ENCODE measurements at places on chromosomes 5 and 9.

DNA sequence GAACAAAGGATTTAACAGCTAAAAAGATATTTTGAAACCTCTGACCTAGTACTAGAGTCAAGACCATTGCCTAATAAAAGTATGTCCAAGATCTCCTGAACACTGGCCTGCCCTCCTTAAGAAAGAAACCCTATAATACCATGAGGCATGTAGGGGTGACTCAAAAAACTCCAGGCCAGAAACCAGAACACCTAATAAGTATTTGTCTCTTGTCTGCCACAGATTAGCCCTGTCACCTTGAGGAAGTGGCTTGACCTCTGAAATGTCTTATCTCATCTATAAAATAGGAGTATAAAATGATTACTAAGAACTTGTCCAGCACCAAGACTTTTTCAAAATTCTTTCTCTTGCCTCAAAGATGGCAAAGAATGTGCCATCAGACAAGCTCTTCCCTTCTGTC is 125.5 kb upstream of the RASGRF2 start:
- no peak for DNase-seq

DNA sequence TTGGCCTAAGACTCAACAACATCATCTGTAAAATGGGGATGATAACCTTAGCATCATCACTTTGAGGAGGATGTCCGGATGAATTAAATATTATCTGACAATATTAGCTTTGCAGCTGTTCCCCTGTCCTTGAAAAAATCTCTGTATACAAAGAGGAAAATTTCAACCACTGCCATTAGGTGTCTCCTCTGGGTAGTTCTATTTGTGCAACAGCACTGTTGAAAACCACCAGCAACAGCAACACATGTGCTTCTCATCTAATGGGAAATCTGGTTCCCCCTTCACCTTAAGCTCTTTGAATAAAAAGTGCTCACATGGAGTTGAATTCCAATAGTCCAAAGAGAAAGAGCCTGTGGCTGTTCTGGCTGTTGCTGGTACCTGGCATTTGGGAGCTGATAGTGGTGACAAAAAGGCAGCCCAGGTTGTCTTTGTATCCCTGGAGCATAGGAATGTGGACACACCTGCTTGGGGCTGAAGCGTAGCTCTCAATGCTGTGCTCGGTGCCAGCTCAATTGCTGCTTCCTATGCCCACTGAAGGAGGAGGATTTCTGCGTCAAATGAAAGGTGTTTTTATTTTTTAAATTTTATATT is 322.1 kb upstream of the MSX2 start:
- DNase-seq, result no peak

DNA sequence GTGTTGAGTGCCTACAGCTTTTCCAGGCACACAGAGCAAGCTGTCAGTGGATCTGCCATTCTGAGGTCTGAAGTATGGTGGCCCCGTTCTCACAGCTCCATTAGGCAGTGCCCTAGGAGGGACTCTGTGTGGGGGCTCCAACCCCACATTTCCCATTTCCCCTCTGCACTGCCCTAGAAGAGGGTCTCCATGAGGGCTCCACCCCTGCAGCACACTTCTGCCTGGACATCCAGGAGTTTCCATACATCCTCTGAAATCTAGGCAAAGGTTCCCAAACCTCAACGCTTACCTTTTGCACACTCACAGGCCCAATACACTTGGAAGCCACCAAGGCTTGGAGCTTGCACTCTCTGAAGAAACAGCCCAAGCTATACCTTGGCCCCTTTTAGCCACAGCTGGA is 131.3 kb downstream of the DEPDC1B start:
- no peak for DNase-seq

GRCh38 chr9:99173570-99174504 is 47.9 kb downstream of the ALG2 start:
- DNase-seq, result no peak

DNA sequence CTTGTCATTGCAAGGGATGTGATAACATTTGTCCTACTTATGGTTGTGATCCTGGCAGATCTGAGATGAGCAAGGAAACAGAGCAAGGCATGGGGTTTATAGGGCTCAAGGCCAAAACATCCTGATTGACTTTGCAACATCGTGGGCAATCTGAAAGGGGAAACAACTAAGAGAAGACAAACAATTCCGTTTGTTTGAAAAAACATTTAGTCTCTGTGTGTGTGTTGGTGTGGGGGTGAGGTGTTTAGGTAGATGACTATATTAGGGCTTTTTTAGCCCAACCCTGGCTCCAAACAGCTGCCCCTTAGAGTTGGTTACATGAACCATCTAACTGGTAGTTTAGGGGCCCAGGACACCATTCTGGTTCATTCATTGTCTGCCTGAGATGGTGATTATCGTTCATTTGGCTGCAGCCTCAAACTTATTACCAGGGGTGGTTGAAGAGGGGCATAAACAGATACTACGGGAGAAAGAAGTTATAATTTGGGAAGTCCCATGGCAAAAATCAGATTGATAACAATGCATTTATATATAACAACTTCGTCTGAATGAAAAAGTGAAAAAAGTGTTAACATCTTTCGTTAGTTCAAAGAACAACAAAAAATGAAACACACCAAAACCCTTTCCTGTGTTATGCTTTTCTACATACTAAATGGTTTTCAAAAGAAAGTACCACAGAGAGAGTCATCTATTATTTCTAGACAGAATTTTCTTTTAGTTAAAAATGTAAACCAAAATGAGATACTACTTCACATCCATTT is 5.7 kb downstream of the FYB1 start:
- DNase-seq, result no peak

GRCh38 chr5:16639206-16639605 is 22.4 kb upstream of the RETREG1 start:
- no peak for DNase-seq

- no peak for DNase-seq
These were observed 277.5 kb downstream of the EPB41L4A start for GRCh38 chr5:112141582-112141981.

DNA sequence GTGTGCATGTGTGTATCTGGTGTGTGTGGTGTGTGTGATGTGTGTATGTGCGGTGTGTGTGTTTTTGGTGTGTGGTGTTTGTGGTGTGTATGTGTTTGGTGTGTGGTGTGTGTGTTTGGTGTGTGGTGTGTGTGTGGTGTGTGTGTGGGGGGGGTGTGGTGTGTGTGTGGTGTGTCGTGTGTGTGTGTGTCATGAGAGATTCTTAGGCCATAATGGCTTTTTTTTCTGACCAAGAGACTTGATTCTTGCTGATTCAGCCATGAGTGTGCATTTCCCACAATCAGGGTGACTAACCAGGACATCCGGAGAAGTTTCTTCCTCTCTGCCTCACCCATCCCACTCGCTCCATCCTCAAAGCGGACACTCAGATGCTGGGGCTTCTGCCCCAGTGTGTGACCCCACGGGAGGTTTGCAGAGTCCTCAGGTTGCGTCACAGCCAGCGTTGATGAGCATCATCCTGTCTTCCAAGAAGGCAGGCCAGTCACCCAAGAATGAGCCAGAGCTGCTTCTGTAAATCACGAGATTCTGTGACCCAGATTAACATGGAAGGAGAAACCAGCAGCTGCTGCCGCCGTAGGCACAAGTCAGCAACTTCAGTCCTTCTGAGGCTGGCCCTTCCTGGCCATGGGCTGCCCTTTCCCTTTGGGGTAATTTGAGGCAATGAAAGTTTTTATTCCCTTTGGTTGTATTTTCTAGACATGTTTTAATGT is 12.5 kb upstream of the CTSL start:
- no peak for DNase-seq

DNA sequence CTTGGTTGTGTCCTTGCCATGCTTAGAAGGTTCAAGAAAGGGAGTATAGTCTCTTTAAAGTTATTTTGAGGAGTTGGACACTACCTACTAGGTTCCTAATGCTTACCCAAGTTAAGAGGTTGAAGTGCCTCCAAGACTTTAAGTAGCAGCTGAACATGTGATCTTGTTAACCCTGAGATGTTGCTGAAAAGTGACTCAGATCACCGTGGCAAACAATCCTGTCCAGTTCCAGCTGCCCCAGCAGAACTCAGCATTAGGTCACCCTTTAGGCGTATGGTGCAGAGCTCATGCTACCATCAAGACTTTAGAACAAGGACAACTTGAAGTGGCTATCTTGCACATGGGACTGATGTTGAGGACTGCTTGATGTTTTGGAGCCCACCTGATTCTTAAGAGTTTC is 22.5 kb downstream of the ZNF462 start:
- DNase-seq, result no peak

DNA sequence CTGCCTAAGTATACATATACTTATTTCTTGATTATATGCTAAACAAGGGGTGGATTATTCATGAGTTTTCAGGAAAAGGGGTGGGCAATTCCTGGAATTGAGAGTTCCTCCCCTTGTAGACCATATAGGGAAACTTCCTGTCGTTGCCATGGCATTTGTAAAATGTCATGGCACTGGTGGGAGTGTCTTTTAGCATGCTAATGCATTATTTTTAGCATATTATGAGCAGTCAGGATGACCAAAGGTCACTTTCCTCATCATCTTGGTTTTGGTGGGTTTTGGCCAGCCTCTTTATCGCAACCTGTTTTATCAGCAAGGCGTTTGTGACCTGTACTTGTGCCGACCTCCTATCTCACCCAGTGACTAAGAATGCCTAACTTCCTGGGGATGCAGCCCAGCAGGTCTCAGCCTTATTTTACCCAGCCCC is 80.9 kb downstream of the ALDH7A1 start:
- DNase-seq, result no peak

- DNase-seq, result no peak
These were observed 141.7 kb downstream of the FGF1 start for GRCh38 chr5:142544071-142544753.

- no peak for DNase-seq
These were observed 34.1 kb upstream of the PCA3 start for GRCh38 chr9:76729980-76730737.

DNA sequence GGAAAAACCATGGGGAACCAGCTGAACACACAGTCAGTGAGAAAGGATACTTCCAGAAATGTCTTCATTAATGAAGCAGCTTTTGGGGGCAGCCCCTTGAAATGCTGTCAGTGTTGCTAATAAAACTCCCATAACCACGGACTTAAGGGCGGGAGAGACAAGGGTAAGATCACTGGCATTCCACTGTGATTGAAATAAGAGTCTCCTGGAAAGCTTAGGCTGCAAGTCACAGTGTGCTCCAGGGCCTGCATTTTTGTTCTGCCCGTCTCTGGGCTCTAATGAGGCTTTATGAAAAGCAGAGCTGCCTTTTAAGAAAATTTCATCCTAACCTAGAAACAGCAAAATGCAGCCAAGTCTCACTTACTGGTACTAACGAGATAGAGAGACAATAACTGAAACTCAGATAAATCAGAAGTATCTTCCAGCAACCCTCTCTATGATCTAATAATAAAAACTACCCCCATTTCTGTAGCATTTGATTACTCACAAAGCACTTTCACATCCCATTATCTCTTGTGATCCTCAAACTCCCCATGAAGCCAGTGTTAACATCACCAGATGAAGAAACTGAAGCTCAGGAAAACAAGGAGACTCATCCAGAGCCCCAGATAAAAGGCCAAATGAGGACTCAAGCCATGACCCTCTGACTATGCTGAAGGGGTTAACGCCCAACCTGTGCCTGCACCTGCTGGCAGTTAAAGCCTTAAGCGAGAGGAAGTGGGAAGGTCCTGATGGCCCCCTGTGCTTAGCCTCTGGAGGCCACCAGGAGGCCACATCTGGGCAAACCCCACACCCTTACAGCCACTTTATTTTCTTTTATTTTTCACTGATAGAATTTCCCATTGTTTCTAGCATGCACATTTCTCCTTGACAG is 37.5 kb downstream of the SPOCK1 start:
- DNase-seq, result no peak

Data from CD4-positive, alpha-beta T cell treated with Interleukin-12 subunit alpha and Interleukin-12 subunit beta, for 1 hour (primary cell).